ENCODE measurements at places on chromosomes 1 and 21.

DNA sequence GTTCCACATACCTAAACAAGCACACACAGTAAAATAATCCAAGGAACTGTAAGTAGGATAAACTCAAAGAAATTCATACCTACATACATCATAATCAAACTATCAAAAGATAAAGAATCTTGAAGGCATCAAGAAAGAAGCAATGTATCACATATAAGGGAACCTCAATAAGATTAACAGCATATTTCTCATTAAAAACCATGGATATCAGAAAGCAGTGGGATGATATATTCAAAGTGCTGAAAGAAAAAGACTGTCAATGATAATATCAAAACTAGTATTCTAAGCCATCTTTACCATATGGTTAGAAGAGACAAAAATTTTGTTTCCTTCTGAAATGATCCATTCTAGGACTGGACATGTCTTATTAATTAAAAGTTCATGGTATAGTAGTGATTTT, 37.1 kb upstream of the ADAM30 start:
- DNase-seq: no peak

GRCh38 chr21:41781050-41781410, 14.2 kb upstream of the RIPK4 start:
- no peak for DNase-seq

DNA sequence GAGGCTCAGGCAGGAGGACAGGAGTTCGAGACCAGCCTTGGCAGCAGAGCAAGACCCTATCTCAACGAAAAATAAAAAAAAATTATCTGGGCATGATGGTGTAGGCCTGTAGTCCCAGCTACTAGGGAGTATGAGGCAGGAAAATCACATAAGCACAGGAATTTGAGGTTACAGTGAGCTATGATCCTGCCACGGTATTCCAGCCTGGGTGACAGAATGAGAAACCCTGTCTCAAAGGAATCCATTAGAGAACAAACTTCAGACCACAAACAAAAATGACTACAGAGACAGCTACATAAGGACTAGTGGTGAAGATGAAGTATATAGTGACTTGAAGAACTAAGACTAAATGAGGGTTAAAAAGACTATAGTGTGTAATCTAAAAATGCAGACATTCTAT, 233.1 kb downstream of the RERE start:
- no peak for DNase-seq

GRCh38 chr1:239744851-239745250, 346.8 kb upstream of the FMN2 start:
- no peak for DNase-seq

DNA sequence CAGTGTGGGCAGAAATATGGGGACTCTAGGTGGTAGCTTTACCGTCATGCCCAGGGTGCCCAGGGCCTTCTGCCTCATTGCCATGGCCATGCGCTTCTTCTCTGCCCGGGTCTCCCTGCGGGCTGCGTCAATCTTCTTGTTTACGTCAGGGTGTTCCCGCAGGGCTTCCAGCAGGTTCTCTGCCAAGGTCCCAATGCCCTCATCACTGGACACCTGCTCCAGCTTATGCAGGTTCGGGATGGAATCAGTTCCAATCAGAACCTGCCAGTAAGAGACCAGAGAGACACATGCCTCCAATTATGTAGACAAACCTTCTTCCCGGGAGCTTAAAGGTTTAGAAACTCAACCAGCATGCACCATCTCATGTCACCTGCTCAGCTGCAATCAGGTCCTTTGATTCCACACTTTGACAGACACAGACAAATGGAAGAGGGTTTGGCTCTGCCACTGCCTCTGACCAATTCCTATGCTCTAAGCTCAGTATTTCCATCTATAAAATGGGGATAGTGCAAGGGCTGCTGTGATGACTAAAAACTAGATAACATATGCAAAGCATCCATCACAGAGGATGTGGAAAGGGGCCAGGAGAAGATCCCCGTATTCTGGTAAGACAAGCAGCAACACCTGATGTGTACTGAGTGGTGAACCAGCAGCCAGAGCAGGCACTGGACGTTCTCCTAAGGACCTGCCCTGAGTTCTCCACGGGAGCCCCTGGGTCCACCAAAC, 121.2 kb downstream of the UBR4 start:
- no peak for DNase-seq

GRCh38 chr1:183607322-183607980, 17.2 kb upstream of the NCF2 start:
- no peak for DNase-seq

DNA sequence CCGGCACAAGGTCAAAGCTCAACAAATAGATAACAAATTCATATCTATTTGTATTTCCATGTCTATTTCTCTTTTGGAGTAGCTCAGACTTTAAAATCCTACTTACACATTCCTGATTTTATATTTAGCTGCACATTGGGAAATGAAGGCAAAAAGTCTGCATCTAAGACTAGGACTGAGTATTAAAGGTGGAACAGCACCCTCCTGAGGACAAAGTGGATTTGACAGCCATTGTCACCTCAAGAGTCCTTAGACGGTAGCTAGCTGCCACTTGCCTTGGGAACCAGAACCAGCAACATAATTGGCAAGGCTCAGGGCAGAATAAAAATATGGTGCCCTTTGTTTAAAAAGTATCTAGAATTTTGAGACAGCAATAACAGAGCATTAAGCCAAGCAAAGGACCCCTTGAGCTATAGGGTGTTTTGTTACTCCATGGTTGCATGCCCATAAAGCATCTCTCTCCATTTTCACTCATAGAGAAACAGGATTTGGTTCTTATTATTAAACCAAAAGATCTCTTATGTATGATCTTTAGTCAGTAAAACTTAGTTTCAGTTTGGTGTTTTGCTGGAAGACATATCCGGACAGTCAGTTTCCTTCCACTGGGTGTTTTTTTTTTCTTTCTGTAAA, 30.0 kb upstream of the SGIP1 start:
- DNase-seq: no peak

GRCh38 chr1:197197430-197197997, 51.0 kb upstream of the ASPM start:
- DNase-seq: no peak

- DNase-seq: no peak
These were observed 266.4 kb upstream of the TMEM51 start for GRCh38 chr1:14887044-14887566.

DNA sequence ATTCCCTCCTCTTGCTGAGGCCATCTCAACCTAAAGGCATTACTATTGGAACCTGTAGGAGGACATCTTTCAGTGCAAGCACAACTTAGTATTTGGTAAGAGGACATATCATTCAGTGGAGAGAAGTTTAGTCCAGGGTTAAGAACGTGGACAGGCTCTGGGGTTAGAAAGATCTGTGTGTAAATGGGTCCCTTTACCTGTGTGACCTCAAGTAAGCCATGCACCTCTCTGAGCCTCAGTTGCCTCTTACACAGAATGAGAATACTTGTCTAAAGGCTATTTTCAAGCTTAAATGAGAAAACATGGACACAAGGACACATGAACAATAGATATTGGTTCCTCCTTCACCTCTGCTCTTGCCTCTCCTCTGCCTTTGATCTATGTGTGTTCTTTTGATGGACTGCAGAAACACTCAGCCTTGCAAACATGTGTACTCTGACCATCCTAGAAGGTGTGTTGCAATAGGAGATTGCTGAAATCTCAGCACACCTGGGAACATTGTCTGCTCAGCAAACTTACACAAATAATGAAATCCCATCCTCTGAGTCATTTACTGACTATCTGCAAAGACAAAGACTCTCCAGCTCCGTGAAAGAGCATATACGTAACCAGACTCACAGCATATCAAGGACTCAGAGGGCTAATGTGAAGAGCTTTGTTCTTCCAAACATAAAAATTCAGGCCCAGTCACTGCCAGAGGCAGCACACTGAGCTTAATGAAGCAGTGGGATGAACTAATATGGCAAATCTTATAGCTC, 143.8 kb downstream of the DAB1 start:
- no peak for DNase-seq

- no peak for DNase-seq
These were observed 41.7 kb upstream of the COA6 start for GRCh38 chr1:234331507-234331906.

GRCh38 chr1:47942240-47942629, 55.0 kb downstream of the TRABD2B start:
- DNase-seq: no peak

DNA sequence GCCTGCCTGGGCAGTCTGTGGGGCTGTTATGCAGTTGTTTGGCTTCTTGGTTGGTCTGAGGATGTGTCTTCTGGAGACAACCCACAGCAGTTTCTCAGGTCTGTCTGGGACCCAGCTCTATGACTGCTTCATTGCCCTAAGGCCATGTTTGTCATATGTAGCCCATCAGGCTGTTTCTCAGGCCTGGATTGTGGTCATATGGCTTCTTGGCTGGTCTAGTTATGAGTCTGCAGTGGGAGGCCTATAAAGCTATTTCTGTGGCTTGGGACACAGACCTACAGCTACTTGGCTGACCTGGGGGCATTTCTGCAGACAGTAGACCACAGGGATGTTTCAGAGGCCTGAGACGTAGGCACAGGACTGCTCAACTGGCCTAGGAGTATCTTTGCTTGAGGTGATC, 41.5 kb downstream of the CHIA start:
- DNase-seq: no peak

DNA sequence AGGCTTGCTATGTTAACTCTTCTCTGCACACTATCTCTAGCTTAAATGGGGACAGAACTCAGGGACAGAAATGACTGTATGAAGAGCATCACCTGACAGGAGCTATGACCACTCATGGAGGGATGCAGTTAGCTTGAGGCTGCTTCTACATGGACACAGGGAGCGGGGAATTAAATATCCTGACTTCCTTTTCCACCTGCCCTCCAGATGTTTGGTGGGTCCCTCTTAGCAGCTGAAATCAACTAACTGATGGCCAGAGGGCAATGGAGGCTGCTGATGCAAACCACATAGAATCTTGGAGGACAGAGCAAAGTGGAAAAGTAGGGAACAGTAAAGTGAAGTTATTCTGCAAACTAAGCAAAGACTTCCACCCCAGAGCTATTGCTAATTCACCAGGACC, 214.1 kb downstream of the USH2A start:
- DNase-seq: no peak

DNA sequence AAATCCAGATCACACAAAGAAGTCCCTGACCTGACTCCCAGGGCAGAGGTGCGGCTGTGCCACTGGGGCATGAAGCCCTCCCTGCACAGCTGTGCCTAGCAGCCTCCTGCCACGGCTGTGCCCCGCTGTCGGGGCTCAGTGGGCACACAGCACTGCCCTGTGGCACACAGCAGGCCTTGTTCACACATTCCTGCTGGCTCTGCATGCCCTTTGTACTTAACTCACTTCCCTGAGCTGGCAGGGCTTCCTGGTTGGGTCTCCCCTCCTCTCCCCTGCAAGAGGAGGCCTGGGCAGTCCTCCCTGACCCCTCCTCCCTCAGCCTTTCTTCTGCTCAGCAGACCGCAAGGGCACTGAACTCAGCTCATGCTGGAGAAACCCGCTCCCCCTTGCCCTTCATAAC, 14.8 kb downstream of the LHX4 start:
- DNase-seq: no peak

DNA sequence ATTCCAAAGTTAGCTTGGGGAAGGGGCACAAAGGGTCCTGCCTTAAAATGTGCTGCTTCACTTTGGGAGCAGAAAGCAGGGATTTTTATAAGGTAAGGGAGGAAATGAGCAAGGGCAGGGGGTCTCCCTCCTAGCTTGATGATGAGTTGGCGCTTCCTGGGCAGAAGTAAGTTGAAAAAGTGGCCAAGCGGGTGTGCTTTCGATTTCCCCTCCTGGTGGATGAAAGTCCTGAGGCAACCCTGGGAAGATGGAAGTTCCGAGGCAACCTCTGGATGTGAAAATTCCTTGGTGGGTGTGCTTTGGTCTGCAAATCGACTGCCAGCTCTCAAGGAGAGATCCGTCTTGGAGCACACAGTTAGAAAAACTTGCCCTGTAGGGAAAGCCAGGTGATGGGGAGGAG, 41.7 kb upstream of the CD2 start:
- DNase-seq: no peak

- no peak for DNase-seq
These were observed 54.8 kb downstream of the GLIS1 start for GRCh38 chr1:53683986-53684740.

GRCh38 chr1:40712997-40713396, 21.5 kb downstream of the NFYC start:
- no peak for DNase-seq

DNA sequence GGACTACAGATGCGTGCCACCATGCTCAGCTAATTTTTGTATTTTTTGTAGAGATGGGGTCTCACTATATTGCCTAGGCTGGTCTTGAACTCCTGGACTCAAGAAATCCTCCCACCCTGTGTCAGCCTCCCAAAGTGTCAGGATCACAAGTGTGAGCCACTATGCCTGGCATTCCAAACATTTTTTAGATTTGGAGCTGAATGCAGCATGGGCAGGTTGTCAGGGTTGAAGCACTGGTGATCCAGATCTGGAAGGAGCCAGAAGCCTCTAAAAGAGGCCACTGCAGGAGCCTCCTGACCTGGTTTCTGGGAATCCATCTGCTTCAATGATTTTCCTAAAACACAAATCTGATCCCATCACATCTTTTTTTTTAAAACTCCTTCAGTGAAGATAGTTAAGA, 1.8 kb upstream of the CTPS1 start:
- DNase-seq: no peak

- no peak for DNase-seq
These were observed 144.2 kb downstream of the PTPRU start for GRCh38 chr1:29380532-29380931.

DNA sequence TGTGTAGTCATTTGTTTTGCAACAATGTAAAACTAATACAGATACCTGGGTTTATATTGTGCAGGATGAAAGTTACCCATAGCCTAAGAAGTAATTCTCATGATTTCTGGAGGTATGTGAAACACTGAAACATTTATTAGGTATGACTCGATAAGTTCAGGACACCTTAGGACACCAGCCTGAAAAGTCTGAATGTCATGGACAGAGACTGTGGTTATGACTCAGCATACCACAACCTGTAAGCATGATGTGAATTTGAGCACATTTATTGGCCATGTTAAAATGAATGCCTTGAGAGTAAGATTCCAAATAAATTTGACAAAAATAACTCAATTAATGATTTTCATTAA, 1471.7 kb upstream of the B3GALT2 start:
- no peak for DNase-seq

- no peak for DNase-seq
These were observed 27.3 kb downstream of the ZNF691 start for GRCh38 chr1:42873670-42874069.

- no peak for DNase-seq
These were observed 82.2 kb downstream of the LMO4 start for GRCh38 chr1:87410776-87411480.

- no peak for DNase-seq
These were observed 458.0 kb upstream of the DEPDC1 start for GRCh38 chr1:68954841-68955240.

DNA sequence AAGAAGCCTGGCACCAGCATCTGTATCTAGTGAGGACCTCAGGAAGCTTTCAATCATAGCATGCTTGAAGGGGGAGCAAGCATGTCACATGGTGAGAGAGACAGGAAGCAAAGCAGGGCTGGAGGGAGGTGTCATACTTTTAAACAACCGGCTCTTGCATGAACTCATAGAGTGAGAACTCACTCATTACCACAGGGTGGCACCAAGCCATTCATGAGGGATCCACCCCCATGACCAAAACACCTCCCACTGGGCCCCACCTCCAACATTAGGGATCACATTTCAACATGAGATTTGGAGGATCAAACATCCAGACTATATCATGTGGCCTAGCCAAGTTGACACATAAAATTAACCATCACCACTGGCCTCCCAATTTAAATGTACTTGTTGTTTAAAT, 125.1 kb upstream of the KCND3 start:
- DNase-seq: no peak

All from cortex of kidney (tissue), 1 donor.